Activated CD4-positive, alpha-beta memory T cell treated with anti-CD3 and anti-CD28 coated beads, Interleukin-2, amount 10 ng/mL, durations not matched to agents 7 days and 5 days (primary cell): ENCODE measurements at places on chromosomes 6 and 20.

DNA sequence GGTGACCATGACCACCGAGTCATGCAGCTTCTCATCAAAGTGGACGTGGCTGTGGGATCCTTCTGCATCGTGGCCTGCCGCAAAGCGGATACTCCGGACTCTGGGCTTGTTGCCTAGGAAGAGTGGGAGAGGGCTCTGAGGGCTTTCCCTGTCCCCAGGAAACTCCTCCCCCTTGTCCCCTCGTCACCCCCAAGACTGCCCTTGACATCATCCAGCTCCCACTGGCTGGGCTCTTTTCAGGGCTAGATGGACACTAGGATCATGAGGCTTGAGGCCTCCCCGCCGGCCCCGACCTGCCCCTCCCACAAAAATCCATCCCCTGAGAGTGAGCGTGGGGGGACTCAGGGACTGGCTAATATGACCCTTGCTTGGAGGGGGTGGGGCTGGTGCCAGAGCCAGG is 9.0 kb downstream of the ADISSP start:
- DNase-seq = no peak

DNA sequence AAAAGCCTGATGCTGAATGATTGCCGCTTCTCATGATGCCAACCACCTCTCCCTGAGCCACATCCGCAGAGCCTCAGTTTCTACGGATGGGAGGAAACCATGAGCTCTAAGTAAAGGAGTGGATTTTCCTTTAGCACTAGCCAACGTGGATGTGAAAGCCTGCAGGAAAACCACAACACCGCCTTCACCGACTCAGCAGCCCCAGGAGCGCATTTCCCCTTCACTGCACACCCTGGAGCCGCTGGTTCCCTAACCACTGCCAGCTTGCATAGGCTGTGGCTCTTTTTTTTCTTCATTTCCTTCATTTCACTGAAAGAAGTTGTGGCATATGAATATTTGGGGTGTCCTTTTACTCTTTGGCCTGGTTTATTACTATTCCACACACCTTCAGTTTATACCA is 50.5 kb upstream of the SSTR4 start:
- DNase-seq = no peak

GRCh38 chr6:142947714-142948480 is 2.9 kb upstream of the HIVEP2 start:
- DNase-seq = peak; percentile 45

- DNase-seq = no peak
Observed at GRCh38 chr6:132198896-132199295, 202.4 kb downstream of the MOXD1 start.

- no peak for DNase-seq
Observed at GRCh38 chr6:42507901-42508300, 55.9 kb upstream of the UBR2 start.

GRCh38 chr20:24043294-24043693 is 54.7 kb upstream of the GGTLC1 start:
- no peak for DNase-seq

- DNase-seq = no peak
Observed at GRCh38 chr6:158244373-158244772, 67.9 kb upstream of the TULP4 start.

DNA sequence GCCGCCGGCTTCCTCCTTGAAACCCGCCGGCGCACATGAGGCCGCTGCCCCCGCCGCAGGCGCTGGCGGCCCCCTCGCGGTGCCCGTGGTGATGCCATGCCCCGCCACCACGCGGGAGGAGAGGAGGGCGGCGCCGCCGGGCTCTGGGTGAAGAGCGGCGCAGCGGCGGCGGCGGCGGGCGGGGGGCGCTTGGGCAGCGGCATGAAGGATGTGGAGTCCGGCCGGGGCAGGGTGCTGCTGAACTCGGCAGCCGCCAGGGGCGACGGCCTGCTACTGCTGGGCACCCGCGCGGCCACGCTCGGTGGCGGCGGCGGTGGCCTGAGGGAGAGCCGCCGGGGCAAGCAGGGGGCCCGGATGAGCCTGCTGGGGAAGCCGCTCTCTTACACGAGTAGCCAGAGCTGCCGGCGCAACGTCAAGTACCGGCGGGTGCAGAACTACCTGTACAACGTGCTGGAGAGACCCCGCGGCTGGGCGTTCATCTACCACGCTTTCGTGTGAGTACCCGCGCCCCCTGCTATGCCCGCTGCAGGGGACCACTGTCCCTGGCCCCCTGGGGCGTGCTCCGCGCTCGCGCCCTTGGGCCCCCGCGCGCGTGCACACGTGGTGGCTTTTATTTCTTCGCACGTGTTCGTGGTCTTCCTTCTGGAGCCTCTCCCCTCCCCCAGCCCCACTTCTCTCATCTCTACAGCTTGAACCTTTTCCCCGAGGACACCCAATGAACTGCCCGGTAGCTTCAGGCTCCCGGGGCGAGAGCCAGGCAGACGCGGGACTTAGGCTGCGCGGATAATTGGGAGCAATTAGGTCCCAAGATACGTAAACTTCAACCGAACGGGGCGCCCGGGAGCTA is 453 bp downstream of the KCNQ5 start:
- peak; percentile 54 for DNase-seq

DNA sequence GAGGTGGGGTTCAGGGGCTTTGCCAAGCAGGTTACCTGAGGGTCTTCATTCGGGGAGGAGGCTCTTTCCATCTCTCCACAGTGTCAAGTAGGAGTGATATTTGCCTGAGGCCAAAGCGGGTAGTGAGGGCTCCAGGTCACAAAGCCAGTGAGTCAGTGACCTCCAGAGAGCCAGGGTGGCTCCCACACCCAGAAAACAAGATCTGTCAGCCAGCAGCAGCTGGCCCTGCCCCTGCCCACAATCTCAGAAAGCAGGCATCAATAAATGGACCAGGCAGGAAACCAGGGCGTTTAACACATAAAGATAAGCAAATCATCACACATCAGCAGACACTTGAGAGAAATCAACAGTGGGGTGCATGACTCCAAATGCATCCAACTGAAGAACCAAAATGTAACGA is 250.8 kb downstream of the CDH26 start:
- DNase-seq = no peak

DNA sequence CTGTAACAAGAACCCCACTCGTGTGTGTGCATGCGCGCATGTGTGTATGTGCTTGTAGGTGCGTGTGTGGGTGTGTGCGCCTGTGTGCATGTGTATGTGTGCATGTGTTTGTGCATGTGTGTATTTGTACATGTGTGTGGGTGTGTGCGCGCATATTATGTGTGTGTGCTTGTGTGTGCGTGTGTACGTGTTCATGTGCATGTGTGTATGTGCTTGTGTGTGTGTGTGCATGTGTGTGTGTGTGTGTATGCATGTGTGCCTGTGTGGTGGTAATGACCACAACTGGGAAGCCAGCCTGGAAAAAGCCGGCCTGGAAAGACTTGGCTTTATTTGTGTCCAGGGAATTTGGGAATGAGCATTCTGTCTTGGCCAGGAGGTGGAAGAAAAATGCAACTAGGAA is 157.5 kb downstream of the PAX1 start:
- no peak for DNase-seq

DNA sequence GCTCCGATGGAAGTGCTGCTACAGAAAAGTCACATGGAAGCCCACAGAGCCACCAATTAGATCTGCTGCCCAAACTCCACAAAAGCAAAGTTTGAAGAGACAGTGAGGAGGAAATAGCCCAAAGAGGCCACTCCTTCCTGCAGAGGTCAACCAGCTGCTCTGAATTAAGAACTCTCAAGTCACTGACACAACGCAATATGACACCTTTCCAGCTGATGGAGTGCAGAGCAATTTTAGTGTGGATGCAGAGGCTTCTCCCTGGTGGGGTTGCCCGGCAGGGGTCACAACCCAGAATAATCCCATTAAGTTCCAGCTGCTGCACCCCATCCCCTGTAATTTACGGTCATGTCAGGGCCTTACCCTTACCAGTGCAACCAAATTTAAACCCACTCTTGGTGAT is 361.9 kb upstream of the JARID2 start:
- no peak for DNase-seq

- DNase-seq = no peak
Observed at GRCh38 chr6:165308926-165309731, at the start of gene C6orf118. TSS of gene C6orf118 (minus strand) at chr6:165309605. CDS start at chr6:165309586, 19 bp downstream.

DNA sequence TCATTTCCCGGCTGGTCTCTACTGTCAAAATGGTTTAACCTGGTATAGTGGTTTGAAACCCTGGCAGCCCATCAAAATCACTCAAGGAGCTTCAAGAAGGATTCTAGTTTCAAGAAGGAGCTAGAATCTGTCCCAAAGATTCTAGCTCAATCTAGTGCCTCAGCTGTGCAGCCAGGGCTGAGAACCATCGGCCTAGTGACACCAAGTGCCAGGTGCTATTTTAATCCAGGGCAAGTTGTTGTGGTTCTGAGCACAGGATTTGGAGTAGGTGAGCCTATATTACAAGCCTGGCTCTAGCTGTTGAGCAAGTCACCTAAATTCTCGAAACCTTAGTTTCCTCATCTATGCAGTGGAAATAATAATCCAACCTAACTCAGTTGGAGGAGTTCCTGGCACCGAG is 3.7 kb downstream of the MOCS1 start:
- DNase-seq = no peak

GRCh38 chr6:148998704-148999103 is 251.9 kb downstream of the UST start:
- no peak for DNase-seq

- DNase-seq = no peak
Observed at GRCh38 chr20:54622333-54623295, 147.2 kb downstream of the DOK5 start.

DNA sequence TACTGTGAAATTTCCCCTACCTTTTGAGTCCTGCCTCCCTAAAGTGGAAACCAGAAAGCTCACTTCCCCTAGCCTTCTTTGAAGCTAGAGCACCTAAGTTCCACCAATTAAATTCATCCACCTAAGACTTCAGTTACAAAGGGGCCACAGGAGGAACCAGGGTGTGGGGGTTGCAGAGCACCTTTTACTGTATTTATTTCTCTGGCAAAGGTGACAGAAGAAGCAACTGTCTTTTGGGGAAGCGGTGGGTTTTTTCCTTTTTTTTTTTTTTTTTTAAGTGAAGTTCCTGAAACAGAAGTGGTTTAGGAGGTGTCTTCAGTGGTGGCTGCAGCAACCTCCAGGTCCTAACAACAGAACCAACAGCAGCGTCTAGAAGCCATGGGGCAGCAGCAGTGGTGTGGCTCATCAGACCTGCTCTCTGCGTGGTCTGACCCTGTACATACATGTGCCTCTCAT is 13.1 kb downstream of the PSMB9 start:
- no peak for DNase-seq

DNA sequence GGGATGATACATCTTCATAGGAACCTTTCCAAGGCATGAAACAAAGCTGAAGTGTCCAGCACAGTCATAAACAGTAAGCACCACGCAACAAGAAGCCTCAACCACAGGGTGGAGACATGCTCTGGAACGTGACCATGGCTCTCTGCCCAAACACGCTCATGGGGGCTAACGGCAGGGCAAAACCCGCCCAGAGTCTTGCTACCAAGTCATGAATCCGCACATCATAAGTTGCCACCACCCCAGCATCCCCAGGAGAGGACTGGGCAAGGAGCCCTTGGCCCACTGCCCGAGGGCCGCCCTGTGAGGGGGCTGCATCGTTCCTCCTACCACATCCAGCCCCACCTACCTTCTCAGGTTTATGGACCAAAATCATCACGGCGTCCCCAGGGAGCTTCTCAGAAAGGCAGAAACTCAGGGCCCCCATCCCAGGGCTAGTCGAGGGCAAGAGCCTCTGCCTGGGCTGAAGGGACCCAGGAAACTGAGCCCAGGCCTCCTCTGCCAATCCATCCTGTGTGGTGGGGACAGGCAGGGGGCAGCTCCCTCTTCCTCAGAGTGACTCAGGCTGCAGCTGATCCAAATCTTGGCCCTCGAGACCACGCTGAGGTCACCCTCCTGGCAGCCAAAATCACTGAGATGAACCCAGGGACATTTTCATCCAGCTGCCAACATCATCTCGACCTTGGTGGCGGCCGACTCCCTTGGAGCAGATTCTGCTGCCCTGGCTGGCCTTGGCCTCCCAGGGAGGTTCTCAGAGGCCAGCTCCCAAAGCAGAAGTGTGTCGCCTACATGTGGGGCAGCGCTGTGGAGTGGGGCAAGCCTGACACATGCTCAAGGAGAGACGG is 42.6 kb downstream of the BMP7 start:
- DNase-seq = no peak

DNA sequence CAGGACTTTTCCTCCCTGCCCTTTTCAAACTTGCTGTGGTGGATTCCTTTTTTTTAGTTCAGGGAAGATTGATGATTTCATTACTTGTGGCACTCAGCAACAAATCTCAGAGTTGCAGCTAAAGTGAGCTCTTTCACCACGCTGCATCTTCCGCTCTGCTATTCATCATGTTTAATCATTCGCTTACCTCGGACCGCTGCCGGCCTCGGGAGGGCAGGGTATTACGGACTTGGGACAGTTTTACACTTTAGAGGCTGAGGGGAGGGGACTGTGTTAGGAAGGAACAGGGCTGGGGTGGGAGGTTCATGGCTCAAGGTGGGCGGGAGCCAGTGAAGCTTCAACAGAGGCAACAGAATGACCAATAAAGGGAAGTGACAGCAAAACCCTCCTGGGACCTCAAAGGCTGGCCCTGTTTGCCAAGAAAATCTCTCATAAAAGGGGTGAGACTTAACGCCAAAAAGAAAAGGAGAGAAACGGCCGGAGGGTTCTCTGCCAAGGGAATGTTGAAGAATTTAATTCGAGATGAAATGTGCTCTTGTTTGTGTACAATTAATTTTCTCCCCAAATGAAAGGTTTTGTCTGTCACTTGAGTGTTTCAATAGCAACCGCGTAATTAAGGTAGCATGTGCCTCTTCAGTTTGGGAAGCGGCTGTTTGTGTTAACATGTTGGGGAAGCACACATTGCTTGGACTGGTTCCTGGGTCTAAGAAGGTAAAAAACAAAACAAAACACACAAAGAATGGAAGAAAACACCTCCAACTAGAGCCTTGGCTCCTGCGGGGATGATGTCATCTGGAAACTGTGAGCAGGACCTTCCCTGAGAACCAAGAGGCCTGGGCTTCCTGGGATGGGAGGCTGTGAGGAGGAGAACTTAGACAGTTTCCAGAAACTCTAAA is 72.5 kb upstream of the SULF2 start:
- DNase-seq = no peak

- DNase-seq = no peak
Observed at GRCh38 chr6:116468293-116468692, 7.1 kb downstream of the CALHM6 start.

- no peak for DNase-seq
Observed at GRCh38 chr6:125300992-125301434, 754 bp downstream of the HDDC2 start.

GRCh38 chr6:112557961-112558360 is 210.8 kb downstream of the RFPL4B start:
- no peak for DNase-seq

- DNase-seq = no peak
Observed at GRCh38 chr20:53490620-53491019, 103.0 kb downstream of the ZNF217 start.

DNA sequence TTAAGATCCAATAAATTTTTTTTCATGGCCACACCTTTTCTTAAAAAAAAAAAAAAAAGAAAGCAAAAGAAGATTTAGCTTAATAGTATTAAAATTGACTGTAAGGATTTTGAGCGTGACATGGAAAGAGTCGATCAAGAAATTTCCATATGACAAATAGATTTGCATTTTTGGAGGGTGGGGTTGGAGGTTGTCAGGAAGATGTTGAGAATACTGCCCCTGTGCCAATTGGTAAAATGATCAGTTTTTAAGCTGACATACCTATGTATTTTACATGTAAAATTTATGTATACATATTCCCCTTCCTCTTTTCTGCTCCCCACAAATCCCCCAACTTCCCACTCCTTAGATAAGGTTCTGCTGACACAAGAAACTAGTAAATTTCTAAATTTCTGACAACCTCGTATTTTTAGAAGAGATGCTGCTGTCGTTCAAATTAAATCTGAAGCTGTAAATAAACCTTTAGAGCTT is 520.9 kb downstream of the CD83 start:
- DNase-seq = no peak

GRCh38 chr6:45707176-45707575 is 308.5 kb downstream of the CLIC5 start:
- no peak for DNase-seq
